ENCODE measurements at places on chromosomes 12 and 14.

- no peak for DNase-seq
These were observed 116.6 kb upstream of the FAR2 start for GRCh38 chr12:29032446-29032845.

DNA sequence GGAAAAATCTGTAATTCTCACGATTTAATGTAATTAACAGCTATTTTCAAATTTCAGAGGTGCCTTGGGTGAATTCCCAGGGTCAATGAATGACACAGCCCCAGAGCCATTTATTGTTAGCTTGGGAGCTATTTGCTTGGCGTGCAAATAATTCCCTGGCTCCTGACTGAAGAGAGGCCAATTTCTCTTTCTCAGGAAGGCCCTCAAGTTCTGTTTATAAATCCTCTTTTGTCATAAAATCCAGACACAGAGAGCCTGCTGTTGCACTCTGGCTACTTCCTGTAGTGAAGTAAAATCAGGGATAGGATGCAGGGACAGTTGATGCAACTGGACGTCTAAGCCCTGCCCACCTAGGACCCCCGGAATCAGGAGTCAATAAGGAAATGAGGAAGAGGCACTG is 154.3 kb downstream of the TMX1 start:
- no peak for DNase-seq

DNA sequence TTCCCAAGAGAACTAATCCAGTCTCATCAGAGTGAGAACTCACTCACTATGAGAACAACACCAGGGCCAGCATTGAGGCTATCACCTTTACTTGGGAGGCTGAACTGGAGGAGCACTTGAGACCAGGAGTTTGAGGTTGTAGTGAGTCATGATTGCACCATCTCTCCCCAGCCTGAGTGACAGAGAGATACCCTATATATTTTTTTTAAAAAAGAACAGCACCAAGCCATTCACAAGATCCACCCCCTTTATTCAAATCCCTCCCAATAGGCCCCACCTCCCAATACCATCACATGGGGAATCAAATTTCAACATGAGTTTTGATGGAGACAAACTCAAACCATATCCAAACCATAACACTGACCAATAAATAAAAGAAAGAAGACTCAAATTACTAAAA is 3.7 kb upstream of the TMX1 start:
- DNase-seq = no peak

- no peak for DNase-seq
These were observed 777.9 kb downstream of the FSCB start for GRCh38 chr14:43729143-43729542.

DNA sequence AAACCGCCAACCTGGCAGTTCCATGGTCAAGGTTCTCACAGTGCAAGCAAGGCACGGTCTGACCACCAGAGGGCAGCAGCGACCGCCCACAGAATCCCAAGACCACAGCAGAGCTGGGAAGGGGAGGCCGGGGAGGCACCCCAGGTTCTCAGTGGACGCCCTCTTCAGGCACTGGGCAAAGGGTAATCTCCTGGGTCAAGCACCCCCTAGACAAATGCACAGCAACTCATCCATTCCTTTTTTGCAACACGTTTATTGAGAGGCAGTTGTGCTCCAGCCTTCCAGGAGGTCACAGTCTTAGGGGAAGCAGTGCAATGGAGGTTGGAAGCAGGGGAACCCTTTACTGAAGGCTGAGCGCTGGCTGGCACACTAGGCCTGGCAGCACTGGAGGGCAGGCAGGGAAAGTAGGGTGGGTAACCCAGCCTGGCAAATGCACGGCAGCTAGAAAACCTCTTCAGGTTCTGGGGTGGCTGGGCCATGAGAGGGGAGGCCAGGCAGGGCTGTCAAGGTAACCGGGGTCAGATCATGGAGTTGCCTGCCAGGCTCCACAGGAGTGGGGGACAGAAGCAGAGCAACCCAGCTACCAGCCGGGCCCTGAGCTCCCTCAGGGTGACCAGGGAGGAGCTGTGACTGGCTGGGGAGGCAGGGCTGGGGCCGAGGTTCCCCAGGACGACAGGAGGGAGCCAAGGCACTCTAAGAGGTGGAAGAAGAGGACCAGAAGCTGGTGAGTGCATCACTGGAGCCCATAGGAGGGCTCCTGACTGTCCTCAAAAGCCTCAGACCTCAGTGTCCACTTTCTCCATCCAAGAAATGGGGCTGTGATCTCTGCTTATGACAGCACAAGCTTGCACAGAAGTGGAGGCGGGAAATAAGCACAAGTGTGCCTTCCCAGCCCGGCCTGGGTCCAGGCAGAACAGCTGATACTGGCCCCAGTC is 1.8 kb upstream of the RHOF start:
- DNase-seq = peak; percentile 94

DNA sequence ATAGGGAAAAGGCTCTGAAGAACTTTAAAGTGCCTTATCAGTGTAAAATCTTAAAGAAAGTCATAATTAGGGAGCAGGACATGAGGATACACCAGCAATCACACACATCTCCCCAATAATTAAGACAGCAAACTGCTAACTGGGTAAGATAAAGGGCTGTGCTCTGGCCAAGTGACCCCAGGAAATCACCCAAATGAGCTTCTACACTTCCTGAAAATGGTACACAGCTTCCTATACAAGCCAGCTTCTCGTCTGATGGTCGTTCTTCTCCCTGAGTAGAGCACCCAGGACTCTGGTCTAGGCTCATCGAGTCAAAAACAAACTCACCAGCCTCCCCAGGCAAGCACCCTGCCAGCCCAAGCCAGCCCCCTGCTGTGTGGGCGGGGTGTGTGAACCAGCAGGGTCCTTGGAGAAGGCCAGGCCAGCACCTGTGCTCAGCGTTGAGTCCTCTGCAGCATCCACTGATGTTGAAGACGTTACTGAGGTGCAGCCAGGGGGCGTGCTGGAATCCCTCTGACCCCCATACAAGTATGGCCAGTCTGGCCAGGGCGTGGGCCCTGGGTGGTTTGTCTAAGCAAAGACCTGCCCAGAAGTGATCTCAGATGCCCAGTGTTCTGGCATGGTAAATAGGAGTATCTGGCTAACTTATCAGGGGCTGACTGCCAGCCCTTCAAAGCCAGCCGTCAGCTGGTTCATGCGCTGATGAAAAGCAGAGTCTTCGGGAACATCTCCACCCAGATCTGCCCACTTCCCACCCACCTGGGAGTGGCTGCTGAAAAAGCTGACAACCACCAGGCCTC is 41.4 kb downstream of the ACTN1 start:
- DNase-seq = no peak
